HT1080 (cell line): ENCODE measurements at places on chromosomes 7 and 10.

GRCh38 chr7:118350260-118350659 lies 125.8 kb downstream of the ANKRD7 start:
- peak; percentile 27 for DNase-seq

GRCh38 chr10:105950410-105950809 lies 1214.1 kb downstream of the SORCS1 start:
- no peak for DNase-seq

DNA sequence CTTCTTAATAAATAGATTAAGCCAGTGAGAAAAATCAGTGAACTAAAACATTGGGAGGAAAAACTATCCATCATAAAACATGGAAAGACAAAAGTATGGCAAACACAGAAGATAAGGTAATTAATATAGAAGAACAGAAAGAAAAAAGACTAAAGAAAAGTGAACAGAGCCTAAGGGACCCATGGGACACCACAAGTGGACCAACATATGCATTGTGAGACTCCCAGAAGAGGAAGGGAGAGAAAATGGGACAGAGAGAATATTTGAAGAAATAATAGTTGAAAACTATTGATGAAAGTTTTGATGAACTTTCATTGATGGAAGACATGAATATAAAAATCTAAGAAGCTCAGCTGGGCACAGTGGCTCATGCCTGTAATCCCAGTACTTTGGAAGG lies 71.3 kb downstream of the ZNF783 start:
- DNase-seq = no peak

- peak; percentile 26 for DNase-seq
Observed at GRCh38 chr7:132381742-132382472, 194.4 kb downstream of the PLXNA4 start.

- DNase-seq = peak; percentile 75
Observed at GRCh38 chr10:11986593-11987216, 55.9 kb downstream of the UPF2 start.

- DNase-seq = no peak
Observed at GRCh38 chr10:17028798-17029197, 100.8 kb downstream of the CUBN start.

DNA sequence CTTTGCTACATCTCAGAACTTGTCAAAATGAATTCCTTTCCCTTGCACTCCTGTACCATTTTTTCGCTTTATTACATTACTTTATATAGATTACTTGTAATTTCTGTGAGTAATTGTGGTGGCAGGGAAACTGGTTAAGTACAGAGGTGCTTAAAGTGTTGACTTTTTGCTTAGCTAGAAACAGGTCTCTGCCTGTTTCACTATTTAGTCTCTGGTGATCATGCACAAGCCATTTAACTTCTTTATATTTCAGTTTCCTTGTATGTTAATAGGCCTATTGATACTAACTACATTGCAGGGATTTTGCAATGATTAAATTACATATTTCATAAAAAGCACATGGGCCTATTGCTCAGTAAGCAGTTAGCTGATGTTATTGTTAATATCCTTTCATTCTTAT lies 233.8 kb downstream of the PRKG1 start:
- no peak for DNase-seq

GRCh38 chr10:59319854-59320253 lies 42.5 kb downstream of the FAM13C start:
- DNase-seq = no peak

GRCh38 chr7:110877016-110877415 lies 213.9 kb upstream of the LRRN3 start:
- DNase-seq = no peak

- no peak for DNase-seq
Observed at GRCh38 chr7:77644774-77645173, 51.5 kb upstream of the RSBN1L start.

DNA sequence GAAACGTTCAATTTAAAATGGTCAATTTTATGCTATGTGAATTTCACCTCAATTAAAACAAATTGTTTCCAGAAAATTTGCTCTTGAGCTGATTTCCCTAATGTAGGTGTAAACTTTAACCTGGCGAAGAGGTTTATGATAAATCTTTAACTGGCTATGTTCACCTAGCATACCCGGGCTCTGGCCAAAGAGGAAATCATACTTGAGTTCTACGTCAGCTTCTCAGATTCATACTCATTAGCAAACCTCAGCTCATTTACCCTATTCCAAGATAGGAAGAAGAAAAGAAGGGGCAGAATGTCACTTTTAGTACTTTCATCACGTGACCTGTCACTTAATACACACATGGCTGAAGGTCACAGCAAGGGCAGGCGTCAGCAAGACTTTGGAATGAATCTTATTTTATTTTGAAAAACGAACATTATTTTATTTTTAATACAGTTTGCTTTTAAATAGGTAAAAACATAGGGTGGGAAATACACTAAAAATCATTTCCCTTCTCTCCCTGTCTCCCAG lies 97.0 kb downstream of the ABLIM1 start:
- DNase-seq = no peak

DNA sequence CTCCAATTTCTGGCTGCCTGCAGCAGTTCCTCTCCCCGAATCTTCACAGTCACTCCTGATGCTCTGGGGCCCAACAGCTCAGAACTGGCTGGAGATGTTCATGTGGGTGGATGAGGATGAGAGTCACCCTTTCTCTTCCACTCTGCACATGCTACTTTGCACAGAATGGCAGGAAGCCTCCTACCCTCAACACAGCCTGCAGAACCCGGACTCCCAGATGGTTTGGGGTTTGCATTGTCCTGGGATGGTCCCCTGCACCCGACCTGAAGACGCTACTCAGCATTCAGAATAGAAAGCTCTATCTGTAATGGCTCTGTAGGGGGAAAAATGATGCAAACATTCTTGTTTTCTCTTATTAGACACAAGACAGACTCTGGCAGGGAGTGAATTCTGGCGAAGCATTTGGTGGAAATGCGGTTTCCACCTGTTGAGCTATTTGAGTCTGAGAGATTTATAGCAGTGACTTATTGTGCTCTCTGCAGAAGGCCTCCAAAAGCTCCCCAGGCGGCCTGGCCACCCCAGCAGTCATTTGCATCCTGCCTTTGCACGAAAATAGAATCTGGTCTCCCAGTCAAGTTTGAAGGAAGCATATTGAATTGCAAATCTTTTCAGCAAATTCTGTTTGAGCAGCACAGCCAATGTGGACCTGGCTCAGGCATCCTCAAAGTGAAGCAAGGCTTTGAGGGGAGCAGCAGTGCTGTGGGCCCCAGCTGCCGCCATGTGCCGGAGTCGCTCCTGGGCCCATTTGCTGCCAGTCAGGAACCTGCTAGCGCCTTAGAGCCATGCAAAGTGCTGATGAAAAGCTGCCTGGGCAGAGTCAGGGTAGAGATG lies 309.3 kb downstream of the TCERG1L start:
- DNase-seq = no peak

GRCh38 chr10:29240986-29241660 lies 47.7 kb upstream of the LYZL1 start:
- no peak for DNase-seq

DNA sequence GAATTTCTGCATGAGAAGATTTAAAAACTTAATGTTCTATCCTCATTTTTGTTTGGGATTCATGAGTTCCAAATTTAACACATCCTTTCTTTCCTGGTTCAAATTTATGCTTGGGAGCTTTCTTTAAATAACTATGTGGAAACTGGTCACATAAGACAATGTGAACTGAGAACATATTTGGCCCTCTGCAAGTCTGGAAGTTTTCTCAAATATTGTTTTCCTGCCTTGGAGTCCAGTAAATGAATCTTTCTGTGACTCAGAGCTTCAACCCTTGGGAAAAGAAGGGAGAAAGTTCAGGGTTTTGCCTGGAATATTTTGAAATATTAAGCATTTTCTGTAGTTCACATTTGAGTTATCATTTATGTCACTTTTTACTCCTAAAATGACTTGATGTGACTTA lies 559.0 kb upstream of the NRP1 start:
- DNase-seq = no peak

DNA sequence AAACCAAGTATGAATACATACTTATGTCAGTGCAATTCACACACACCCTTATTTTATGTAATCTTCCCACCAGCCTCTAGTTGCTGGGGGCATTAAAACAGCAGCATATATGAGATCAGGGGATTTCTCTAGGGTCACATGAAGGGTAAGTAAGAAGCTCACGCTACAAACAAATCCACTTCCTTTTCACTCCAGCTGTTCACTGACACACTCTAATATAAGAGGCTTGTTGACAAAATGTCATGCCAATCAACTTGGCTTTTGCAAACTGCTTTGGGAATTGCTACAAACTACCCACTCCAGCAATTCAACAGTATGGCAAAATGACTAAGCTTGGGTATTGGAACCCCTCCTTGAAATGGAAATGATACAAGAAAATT lies 10.3 kb downstream of the FAM3C start:
- no peak for DNase-seq

- no peak for DNase-seq
Observed at GRCh38 chr10:76218035-76218434, 786.6 kb downstream of the LRMDA start.

GRCh38 chr10:44660271-44660670 lies 250.9 kb upstream of the TMEM72 start:
- no peak for DNase-seq

DNA sequence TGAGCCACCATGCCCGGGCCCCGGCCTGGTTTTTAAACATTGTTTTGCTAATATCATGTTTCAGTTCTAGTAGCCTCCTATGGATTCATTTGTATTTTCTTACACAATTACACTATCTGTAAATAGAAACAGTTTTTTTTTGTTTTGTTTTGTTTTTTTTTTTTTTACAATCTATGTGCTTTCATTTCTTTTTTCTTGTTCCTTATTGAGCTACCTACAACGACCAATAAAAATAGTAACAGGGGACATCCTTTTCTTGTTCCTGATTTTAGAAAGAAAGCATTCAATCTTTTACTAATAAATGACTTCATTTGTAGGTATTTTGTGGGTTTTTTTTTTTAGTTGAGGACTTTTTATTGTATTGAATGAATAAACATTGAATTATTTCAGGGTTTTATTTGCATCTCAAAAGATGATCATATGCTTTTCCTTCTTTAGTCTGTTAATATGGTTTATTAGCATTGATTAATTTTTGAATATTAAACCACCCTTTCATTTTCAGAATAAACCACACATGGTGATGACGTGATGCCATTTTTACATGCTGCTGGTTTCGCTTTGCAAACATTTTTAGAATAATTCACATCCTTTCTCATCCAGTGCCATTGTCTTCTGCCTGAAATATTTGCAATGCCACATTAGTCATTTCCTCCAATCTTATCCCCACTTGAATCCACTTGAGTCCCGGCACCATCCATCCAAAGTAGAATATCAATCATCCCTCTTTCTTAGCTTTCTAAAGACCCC lies 18.1 kb upstream of the AKR1E2 start:
- DNase-seq = peak; percentile 95

DNA sequence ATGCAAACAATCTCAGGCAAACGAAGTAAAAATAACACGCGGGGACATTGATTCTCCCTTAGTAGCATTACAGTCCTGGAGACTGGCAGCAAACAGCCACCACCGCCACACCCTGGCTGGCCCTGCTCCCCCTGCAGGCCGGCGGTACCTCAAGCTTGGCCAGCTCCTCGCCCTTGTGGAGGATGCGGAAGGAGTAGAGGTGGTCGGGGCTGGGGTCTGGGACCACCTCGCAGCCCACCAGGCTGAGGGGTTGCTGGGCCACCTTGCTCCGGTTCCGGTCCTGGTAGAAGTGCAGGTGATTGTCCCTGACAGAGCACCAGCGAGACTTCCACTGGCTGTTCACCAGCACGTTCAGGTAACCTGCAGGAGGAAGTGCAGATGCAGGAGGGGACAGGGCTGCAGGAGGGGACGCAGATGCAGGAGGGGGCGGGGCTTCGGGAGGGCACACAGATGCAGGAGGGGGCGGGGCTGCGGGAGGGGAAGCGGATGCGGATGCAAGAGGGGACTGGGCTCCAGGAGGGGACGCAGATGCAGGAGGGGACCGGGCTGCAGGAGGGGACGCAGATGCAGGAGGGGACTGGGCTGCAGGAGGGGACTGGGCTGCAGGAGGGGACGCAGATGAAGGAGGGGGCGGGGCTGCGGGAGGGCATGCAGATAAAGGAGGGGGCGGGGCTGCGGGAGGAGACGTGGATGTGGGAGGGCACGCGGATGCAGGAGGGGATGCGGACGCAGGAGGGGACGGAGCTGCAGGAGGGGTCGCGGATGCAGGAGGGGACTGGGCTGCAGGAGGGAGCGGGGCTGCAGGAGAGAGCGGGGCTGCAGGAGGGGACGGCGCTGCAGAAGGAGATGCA lies 65.7 kb downstream of the VWA2 start:
- DNase-seq = no peak

- no peak for DNase-seq
Observed at GRCh38 chr7:148856578-148856881, 27.6 kb downstream of the EZH2 start.

DNA sequence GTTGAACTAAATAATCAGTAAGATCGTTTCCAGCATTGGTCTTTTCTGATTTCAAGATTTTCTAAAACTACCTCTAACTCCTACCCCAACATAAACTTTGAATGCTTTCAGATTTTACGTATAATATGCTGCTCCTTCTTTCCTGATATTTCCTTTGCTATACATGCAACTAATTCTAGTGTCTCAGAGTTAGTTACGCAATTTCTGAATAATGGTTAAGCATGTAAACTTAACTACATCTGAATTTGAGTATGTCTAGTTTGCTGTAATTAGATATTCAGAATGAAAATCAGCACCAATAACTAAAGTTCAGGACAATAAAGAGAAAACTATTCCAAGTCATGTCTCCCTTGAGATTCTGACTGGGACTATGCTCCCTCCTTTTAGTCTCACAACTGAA lies 71.0 kb downstream of the SEMA3C start:
- DNase-seq = no peak

DNA sequence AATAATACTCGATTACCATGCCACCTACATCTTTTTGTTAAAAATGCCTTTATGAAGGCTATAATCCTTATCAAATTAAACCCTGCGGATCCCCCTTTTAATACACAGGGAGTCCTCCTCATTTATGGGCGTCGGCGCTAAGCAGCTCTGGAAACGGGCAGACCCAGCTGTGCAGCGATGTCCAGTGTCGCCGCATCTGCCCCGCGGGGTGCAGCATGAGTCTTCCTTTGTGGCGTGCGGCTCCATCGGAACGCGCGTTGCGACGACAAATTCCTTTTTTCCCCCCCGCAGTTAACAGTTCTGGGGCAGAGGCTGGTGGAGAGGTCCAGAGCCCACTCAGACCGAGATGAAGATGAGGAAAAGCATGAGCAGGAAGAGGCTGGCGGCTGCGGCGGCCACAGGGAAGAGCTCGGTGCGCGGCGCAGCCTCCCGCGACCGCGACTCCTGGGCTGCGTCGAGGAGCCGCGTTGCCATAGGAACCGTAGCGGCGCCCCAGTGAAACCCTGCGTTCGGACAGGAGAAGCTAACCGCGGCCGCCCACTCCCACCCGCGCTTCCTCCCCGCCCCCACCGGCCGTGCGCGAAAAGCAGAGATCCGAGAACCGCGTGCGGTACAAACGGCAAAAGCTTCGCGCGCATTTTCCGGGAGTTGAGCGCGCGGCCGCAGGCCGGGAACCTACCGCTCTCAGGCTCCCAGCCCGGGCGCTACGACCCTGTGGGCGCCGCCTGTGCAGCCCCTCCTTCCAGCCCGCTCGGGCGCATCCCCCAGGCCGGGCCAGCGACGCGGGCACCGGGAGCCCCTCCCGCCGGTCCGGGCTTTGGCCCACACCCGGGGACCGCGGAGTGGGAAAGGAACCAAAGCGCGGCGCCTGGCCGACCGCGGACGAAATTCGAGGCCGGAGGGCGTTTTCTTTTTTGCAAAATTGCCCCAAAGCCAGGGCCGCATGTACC lies 130.6 kb downstream of the SPAG6 start:
- DNase-seq = no peak
